ENCODE measurements at places on chromosomes 1 and 21.
A peak's percentile ranks its signal among the peaks of the same experiment; 100 is the strongest.

DNA sequence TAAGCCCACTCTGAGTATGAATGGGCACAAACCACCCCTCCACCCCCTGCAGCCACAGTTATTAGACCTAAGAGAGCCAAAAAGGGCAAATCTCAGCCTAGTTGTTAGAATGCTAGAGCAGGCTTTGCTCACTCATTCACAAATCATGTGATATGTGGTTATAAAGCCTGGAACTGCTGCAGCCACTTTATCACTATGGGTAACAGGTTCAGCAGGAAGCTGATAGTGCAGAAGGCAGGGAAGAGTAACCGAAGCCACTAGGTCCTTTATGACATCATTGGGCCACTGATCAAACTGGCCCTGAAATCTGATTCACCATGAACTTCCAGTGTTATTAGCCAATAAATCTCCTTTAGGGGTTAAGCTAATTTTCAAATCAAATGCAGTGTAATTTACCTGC, 134.7 kb downstream of the GRIK1 start:
- no peak for DNase-seq

DNA sequence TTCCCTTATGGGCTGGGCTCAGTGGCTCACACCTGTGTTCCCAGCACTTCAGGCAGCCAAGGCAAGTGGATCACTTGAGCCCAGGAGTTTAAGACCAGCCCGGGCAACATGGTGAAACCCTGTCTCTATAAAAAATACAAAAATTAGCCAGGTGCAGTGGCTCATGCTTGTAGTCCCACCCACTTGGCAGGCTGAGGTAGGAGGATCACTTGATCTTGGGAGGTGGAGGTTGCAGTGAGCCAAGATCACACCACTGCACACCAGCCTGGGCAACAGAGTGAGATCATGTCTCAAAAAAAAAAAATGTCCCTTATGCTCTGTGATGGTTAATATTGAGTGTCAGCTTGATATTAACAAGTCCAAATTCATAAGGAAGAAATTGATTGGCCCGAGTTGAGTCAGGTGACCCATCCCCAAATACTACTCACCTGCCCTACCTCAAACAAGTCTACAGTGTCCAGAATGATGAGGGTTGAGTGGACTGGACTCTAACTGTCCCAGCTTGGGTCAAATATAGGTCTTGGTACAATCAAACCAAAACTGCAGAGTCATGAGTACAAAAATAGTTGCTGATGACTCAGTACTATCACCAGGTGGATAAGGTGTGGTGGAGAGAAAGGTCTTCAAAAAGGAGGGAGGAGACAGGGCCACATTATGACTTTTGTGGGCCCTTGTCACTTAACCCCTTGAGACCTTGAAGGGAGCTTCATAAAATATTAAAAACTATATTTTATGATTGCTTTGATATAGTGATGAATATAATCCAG, 161.0 kb downstream of the ZNF326 start:
- DNase-seq = no peak

GRCh38 chr1:227016990-227017389, 76.9 kb downstream of the COQ8A start:
- no peak for DNase-seq

- DNase-seq = peak; percentile 55
These were observed 143.2 kb downstream of the KCTD3 start for GRCh38 chr1:215710036-215710898.

DNA sequence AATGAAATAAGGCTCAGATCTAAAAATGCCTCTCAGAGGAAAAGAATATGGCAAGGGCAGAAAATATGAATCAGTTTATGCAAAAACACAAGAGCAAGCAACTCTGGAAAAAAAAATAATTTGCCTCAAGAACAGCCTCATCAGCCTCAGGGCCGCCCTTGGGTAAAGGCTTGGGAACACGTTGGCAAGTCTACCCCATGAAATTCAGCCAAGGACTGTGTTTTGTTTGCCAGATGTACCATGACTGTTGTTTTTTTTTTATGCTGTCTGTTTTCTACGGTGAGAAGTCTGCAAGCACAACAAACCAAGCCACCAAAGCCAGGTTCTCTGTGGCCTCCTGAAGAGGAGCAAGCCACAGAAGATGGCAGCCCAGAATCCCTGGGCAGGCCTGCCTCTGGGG, 18.0 kb downstream of the HHIPL2 start:
- no peak for DNase-seq

- no peak for DNase-seq
These were observed 38.8 kb upstream of the RGS8 start for GRCh38 chr1:182723200-182723599.

DNA sequence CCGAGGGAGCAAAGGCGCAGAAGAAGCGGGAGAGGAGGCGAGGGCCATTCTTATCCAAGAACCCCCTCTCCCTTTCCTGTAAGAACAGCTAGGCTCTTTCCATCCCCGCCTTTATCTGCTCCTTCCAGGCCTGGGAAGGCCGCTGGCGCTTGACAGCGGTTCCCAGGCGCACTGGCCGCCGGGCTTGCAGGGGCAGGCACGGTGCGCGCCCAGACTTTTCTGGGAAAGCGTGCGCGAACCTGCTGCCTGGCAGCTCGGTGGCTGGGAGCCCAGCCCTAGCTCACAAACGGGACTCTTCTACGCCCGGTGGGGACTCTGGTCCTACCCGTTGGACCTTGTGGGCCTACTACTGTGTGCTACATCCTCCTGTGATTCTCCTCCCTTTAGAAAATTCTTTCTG, 8.8 kb upstream of the IFNLR1 start:
- DNase-seq = no peak

- no peak for DNase-seq
These were observed 73.4 kb downstream of the SCCPDH start for GRCh38 chr1:246797597-246797996.

DNA sequence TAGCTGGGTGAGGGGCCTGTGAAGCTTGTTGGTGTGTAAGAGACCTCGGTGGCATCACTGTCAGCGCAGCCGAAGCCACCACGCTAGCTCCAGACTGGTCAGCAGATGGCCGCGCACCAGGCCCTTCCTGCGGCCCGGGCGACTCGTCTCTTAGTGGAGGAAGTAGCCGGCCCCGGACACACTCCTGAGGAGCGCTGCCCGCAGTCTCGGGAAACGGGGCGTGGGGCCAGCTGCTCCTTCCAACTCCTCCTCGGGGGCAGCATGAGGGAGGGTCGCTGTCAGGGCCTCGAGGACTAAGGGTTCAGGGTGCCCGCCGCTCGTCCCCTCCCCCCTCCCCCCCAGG, 20.4 kb downstream of the H3-3A start:
- peak; percentile 66 for DNase-seq

GRCh38 chr1:93435443-93435842, 12.5 kb upstream of the FNBP1L start:
- DNase-seq = no peak

- no peak for DNase-seq
These were observed 2.5 kb upstream of the TMEM201 start for GRCh38 chr1:9586147-9586766.

GRCh38 chr1:29802181-29803068, 566.1 kb downstream of the PTPRU start:
- no peak for DNase-seq

- no peak for DNase-seq
These were observed 383.3 kb downstream of the PRDM2 start for GRCh38 chr1:14083277-14083676.

GRCh38 chr1:200979574-200980451, 43.7 kb downstream of the KIF21B start:
- peak; percentile 11 for DNase-seq

- no peak for DNase-seq
These were observed 5.0 kb downstream of the RAP1GAP start for GRCh38 chr1:21663951-21664805.

DNA sequence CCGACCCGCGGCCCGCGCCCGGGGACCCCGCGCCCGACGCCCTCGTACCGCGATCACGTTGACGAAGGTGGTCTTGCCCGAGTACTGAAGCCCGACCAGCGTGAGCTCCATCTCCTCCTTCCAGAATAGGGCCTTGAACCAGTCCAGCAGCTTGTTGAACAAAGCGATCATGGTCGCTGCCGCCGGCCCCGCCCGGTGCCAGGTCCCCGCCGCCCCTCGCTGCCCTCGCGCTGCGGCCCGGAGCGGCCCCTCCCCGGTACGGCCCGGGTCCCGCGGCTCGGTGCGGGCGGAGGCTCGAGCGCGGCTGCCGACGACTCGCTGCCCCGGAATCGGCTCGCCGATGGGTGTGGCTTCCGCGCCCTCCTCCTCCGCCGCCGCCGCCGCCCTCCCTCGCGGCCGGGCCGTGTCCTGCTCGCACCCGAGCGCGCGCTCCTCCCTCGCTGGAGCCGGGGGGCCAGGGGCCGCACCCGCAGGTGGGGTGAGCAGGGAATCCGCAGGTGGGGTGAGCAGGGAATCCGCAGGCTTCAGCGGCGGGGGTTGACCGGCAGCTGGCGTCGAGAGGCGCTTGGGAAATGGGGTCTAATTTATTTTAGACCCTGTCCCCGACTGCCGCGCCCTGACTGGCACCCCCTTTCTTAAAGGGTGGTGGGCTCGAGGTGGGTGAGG, at the start of gene ARL8A:
ARL8A (minus strand) TSS at position 336 of the 666 bp plus-strand sequence; CDS start at position 171, 165 bp downstream.
- DNase-seq = peak; percentile 55

- peak; percentile 73 for DNase-seq
These were observed 1.0 kb upstream of the DCAF6 start for GRCh38 chr1:167935216-167936067.

GRCh38 chr1:160374306-160375110, 7.6 kb downstream of the NHLH1 start:
- DNase-seq = no peak

DNA sequence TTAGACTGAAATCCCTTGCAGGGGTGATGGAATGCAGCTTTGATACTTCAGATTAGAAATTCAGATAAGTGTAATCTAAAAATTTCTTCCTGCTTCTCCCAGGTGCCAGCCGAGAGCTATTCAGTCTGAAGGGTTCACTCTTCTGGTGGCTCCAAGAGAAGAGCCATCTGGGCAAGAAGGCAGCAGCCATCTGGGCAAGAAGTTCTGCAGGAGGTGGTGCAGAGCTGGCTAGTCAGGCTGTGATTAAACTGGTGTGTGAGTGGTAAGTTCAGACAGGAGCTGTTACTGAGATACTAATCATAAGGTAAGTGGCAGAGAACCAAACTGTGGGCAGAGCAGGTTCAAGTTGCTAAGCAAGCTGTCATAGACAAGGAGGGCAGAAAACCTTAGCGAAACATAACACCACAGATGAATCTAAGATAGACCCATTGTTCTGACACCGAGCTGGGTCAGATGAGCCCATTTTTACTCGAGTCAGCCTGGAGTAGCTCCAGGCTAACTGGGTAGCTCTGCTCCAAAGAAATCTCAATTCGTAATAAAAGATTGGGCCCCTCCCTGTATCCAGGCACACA, 14.4 kb upstream of the TP53BP2 start:
- no peak for DNase-seq

DNA sequence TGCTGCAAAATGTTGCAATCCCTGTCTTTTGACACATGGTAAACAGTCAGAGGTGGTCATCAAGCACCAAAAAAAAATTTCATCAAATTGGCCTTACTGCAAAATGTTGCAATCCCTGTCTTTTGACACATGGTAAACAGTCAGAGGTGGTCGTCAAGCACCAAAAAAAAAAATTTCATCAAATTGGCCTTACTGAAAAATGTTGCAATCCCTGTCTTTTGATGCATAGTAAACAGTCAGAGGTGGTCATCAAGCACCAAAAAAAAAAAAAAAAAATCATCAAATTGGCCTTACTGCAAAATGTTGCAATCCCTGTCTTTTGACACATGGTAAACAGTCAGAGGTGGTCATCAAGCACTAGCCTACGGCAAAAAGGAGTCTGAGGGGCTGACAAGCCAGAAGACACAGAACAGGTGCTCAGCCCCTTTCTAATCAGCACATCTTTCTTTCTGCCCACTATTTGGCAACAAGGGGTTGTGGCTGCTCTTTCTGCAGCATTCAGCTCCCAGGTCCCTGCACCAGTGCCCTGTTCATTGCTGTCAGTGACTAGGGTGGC, 223.8 kb downstream of the KCNH1 start:
- no peak for DNase-seq

- no peak for DNase-seq
These were observed 663 bp downstream of the ACOT7 start for GRCh38 chr1:6392809-6393399.

Measured in RKO (cell line).